CD4-positive, alpha-beta T cell (primary cell): ENCODE measurements at places on chromosomes 3 and 15.

- DNase-seq, result no peak
Measured at GRCh38 chr3:171183042-171183441, 156.5 kb upstream of the SLC2A2 start.

DNA sequence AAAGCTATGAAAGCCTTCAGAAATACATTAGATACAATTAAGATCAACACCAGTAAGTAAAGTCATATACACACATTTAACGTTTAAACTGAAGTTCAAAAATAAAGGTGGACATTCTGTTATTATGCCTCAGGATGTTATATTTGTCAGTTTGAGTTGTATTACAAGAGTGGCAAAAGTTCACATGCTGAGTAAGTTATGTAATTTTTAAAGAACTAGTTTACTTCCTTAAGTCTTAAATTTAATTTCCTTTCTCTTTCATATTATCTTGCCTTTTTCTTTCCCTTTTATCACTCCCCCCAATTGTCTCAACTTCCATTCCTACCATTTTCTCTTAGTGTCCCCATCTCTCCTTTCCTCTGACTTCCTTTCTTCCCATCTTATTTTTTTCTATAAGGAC lies 4.9 kb upstream of the GPR87 start:
- DNase-seq, result no peak

GRCh38 chr3:54520060-54520459 lies 397.7 kb downstream of the CACNA2D3 start:
- no peak for DNase-seq

DNA sequence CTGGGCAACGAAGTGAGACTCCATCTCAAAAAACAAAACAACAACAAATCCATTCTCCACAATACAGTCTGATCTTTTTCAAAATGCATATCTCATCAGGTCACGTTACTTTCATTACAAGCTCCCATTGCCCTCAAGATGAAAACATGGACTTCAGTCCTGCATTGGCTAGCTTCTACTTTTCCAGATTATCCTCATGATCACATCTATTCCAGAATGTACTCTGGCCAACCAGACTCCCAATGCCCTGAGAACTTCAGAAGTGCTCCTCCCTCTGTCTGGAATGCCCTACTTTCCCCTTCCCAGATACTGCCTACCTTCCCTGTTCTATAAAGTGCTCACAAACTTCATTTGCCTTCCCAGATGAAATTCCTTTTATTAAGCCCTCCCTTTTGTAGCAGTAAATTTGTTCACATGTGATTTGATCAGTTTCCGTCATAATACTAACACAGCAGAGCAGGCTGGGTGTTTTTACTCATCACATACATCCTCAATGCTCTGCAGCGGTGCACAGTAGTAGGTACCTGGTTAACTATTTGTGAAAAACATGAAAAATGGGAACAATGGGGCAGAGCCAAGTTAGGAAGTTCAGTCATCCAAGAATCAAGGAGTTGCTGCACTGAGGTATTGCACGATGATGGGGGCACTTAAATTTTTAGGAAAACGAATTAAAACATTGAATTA lies 5.3 kb downstream of the RPL22L1 start:
- DNase-seq, result no peak

- no peak for DNase-seq
Measured at GRCh38 chr15:64629063-64629462, 146.3 kb downstream of the RBPMS2 start.

- no peak for DNase-seq
Measured at GRCh38 chr3:150840802-150841515, 64.3 kb downstream of the MINDY4B start.

- peak; percentile 50 for DNase-seq
Measured at GRCh38 chr3:11643201-11643603, 513 bp downstream of the VGLL4 start.

- no peak for DNase-seq
Measured at GRCh38 chr3:38133209-38133556, 3.7 kb downstream of the ACAA1 start.

- no peak for DNase-seq
Measured at GRCh38 chr3:187717572-187717971, 15.2 kb upstream of the RTP2 start.

GRCh38 chr3:138383715-138384465 lies 35.5 kb downstream of the MRAS start:
- DNase-seq, result no peak

GRCh38 chr3:102098130-102098885 lies 249.0 kb downstream of the NFKBIZ start:
- no peak for DNase-seq

DNA sequence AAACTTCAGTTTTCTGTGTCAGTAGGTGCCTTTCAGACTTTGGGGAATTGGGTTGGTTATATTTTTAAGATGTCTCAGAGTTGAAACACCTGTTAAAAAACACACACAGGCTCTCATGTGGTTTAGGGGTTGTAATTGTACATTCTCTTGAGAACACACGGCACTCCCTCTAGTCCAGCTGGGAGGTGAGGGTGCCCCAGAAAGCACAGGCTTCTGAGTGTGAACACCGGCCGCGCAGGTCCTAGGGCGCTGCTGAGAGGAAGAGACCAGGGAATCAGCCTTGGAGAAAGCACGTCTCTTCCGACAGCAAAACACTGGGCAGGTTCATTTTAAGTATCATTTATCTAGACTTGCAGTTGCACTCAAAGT lies 68.0 kb upstream of the RPL35A start:
- DNase-seq, result no peak

DNA sequence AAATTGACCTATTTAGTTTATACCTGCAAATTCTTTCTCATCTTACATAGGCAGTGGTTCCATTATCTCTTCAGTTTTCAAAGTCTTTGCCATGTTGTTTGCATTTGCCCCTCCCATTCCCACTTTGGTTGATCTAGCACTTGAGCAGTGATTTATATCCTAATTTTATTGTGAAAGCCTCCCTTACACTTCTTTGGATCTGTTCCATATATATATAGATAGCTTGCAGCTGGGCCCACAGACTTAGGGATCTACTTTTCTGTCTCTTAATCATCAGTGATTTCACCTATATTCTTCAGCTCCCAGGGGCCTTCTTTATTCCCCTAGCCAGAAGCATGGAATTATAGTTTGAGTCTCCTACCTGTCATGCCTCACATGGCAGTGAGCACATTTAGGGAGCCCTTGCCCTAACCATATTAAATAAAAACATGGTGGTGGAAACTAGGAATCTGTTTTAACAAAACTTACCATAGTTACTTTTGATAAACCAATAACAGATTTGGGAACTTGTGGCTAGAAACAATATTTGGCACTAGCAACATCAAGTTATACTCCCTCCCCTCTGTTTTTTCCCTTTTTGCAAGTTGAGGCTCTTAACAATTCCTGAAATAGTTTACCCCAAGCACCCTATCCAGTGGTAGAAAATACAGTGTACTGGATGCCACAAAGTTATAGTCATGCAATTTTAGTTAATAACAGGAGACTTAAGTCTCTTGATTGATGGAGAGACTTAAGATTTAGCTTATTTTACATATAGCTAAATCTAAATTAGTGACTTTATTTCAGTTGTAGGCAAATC lies 41.7 kb downstream of the ARIH1 start:
- DNase-seq, result no peak

GRCh38 chr15:99455789-99456160 lies 110.0 kb upstream of the MEF2A start:
- no peak for DNase-seq

GRCh38 chr3:143172062-143172794 lies 52.7 kb downstream of the CHST2 start:
- no peak for DNase-seq

GRCh38 chr3:53234841-53235232 lies 21.0 kb downstream of the TKT start:
- DNase-seq, result no peak

GRCh38 chr3:102180280-102180931 lies 254.4 kb upstream of the ZPLD1 start:
- peak; percentile 14 for DNase-seq

DNA sequence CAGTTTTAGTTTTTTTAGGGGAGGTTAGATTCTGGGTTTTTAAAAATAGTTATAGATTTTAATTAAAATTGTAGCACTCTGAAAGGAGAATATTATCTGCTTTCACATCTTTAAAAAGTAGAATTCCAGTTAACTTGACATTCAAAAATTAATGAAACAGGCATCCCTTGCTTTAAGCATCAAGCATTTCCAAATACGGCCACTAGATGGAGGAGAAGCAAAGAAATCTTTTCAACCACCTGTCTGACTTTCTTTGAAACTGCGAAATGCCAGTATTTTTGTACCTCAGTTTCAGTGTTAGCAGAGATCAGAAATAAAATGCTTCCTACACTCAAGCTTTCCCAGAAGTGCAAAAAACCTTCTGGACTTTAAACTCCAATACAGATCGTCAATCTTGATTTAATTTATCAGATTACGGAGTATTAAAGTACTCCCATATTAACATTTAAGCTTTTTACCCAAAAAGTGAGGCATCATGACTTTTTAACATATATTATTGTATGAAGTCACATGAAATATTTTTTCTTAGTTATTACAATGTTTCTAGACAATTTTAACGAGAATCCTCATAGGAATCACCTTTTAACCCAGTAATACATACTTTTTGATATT lies 153.3 kb downstream of the P3H2 start:
- DNase-seq, result no peak

DNA sequence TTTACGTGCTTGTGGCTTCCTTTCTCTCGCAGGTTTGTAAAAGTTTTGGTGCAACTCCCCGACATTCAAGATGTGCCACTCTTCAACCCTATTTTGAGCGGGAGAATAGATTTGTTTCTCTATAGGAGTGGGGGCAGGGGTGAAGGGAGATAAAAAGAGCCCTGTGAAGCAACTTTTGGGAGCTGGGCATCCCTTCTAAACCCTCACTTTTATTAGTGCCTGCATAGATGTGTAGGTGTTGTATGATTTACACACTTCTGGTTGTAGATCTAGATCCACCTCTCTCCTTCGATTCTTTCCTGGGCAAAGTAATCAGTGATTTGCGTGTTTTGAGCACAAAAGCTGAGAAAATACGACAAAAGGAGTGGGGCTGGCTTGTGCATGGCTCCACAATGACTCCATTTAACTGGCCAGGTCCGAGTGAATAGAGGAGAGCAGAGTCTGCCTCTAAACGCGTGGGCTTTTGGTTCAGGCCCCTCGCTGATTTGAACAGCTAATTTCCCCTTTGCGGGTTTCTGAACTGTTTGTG lies 17.7 kb downstream of the SOX2 start:
- no peak for DNase-seq

DNA sequence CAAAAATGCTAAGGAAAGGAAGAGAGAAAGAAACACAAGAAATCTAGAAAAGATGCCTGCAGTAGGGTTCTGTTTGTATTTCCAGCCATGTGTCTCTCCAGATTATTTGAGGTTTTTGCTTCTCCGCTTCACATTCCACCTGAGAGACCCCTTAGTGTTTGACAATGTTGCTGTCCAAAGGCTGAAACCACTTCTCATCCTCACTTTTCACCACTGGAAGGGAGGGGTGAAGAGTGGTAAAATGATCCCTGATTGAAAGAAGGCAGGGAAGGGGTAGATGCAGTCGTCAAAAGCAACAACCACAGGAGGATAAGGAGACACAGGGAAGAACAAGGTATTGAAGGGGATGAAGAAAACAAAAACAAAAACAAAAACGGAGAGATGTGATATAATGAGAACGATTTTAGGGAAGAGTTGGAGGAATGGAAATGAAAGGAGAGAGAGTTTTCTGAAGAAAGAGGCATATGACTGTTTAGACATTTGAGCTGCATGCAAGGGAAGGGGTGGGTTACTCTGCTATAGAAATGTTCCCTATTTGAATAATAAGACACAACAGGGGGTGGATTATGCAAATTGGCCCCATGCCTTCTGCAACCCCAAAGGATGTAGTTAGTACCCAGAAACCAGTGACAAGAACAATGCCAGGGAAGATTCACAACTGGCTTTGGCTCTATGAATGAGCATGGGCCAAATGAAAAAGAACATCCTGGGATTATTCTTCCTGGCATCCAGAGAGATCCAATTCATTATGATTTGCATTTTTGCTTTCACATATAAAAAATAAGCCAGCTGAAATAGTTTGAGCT lies 235.9 kb downstream of the GAP43 start:
- DNase-seq, result no peak

DNA sequence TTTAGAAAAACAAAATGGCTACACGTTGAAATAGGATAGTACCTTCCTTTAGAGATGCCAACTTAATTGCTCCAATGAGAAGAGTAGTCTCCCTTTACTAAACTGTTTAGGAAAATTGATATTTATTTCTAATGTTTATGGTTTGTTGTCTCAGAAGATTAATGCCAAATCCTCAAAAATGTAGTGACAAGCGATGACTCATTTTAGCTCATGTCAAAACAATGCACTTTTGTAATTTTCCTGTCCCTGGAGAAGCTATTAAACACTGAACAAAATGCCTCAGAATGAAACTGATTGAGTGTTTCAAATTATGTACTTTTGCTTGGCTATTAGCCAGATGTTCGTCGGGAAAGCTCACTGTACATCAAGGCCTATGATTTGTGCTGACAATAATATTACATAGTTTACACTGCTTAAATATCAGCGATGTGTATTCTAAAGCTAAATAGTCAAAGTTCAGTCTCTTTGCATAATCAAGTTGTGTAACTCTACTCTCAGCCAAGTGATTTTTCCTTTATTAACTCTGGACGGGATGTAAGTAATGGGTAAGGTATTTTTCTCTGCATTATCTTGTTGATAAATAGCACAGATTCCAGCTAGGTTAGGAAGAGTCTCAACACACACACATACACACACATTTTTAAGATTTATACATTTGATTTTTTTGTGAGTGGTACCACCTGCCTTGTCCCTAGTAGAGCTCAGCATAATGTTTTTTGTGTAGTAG lies 83.7 kb downstream of the CMSS1 start:
- no peak for DNase-seq

GRCh38 chr3:66442254-66443117 lies 58.3 kb downstream of the LRIG1 start:
- DNase-seq, result no peak

- DNase-seq, result peak; percentile 47
Measured at GRCh38 chr3:56988458-56989168, 71.9 kb upstream of the SPATA12 start.

DNA sequence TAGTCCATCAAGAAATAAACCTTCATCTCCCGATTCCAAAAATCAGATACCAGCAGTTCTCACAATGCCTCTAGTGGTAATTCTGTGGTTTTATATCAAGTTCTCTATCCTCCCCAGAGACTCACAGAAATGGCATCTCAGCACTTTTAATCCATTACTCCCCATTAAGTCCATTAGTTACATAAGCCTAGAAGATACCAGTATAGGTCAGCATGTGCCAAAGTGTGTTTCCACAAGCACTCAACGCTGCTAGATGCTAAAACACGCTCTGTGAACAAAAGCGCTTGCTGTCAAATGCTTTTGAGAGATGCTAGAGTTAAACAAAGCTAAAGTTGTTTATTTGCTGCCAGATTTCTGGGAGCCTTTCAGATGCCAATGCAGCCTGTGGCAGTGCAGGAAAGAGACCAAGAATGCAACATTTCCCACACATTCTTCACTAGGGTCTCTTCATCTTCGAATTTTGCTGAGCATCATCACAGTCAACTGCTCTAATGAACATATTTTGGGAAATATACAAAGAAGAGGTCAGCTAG lies 918.8 kb upstream of the CFAP20DC start:
- no peak for DNase-seq

GRCh38 chr3:88041005-88041404 lies 17.8 kb downstream of the CGGBP1 start:
- DNase-seq, result no peak

- DNase-seq, result no peak
Measured at GRCh38 chr3:14369675-14370669, 32.4 kb upstream of the SLC6A6 start.

- no peak for DNase-seq
Measured at GRCh38 chr3:136142592-136142991, 53.5 kb downstream of the MSL2 start.

- no peak for DNase-seq
Measured at GRCh38 chr3:195011231-195011834, 259.6 kb downstream of the XXYLT1 start.

- no peak for DNase-seq
Measured at GRCh38 chr15:40055576-40056293, 16.8 kb upstream of the SRP14 start.
